ENCODE measurements at places on chromosomes 12 and 14.

DNA sequence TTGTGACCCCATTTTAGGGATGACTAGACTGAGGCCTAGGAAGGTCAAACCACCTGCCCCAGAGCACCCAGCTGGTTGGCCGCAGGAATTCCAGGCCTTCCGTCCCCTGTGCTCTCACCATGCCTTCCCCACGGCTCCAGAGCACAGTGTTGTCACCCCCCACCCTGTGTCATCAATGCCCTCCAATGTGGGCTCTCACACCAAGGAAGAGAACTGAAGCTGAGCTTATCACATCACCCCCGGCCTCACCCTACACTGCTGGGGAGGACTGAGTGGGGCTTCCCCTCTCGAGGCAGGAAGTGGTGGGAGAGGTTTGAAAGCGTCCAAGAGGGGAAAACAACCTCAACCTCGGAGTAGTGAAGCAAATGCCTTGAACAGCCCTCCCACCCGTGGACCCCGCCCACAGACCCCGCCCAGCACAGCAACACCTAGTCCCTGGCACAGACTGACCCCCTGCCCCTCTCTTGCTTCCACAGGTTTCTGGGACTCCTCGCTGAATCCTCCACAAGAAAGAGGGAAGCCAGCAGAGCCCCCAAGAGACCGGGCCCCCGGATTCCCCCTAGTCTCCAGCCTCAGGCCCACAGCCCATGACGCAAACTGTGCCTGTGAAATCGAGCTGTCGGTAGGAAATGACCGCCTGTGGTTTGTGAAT lies 97.2 kb downstream of the LGMN start:
- DNase-seq = no peak

DNA sequence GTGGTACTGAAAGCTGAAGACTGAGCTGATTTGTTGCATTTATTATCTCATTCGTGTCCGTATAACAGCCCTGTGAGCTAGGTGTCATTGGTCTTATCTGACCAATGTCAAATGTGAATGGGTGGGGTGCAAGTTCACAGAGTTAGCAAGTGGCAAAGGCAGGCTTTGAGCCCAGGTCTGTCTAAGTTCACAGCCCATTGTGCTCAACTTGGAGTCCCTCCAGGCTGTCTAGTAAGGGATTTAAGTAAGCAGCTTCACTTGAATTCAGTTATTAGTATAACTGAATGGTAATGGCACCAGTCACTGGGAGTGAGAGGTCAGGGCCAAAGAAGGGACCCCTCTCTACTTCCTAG lies 8.5 kb downstream of the C1S start:
- DNase-seq = no peak

GRCh38 chr12:21828779-21829178 lies 54.3 kb upstream of the KCNJ8 start:
- DNase-seq = no peak

DNA sequence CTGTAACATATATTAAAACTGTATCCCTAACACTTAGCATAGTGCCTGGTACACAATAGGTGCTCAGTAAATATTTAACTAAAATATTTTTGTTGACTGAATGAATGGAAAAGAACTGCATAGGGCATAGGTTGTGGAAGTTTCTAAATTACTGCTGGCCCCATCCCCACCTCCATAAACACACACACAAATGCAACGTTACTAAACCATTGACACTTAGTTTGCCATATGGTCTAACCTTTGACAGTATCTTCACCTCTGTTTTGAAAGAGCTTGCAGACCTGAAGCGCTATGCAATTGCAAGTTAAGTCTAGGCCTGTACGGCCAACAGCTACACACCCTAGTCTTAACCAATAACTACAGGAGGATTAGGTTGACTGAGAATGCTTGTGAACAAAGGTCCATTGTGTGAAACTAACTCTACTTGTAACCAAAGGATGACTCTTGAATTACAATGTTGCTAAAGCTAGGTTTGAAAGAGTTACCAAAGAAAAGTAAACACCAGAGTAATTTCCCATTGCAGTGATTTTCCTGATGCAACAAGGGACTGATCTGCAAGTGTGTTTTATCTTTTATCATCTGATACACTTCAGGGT lies 924 bp upstream of the MANSC1 start:
- no peak for DNase-seq

DNA sequence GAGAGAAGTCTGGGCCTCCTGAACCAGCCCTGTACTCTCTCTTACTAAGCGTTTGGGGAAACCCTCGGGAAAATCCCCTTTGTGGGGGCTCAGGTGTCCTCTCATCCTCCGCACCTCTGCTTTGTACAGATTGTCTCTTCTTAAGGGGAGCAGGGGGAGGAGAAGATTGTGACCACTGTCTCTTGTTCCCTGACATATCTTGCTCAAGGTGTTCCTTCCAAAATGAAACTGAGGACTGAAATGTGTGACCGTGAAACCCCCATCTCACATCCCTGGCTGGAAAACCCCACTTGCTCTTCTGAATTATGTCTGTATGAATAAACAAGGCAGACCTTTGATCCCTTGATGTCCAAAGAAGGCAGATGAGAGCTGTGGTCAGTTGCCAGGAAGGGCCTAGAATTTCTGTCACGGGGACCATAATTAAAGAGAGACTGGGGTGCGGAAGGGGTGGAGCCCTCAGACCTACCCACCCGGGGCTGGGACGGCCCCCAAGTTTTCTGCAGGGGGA lies 369.8 kb downstream of the AACS start:
- no peak for DNase-seq

DNA sequence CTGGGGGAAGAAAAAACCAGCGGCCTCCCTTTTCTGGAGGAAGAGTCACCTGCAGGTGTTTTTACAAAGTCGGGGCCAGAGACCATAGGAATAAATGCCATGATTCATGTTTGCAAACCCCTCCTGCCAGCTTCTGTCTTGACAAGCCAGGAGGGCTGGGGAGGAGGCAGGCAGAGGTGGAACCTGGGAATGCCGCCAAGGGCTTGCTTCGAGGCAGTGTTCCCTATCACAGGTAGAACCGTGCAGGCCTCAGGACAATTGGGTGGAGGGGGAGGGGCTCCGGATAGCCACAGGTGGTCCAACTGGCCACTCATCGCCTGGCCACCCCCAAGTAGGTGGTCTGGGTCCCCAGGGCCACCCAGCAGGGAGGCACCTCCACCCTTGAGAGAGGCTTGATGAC lies 14.2 kb upstream of the DLK1 start:
- no peak for DNase-seq

GRCh38 chr14:56040121-56040520 lies 78.1 kb upstream of the PELI2 start:
- no peak for DNase-seq

GRCh38 chr12:75712223-75712622 lies 200.8 kb upstream of the KRR1 start:
- DNase-seq = no peak

GRCh38 chr14:21317398-21317797 lies 37.5 kb downstream of the RPGRIP1 start:
- no peak for DNase-seq

DNA sequence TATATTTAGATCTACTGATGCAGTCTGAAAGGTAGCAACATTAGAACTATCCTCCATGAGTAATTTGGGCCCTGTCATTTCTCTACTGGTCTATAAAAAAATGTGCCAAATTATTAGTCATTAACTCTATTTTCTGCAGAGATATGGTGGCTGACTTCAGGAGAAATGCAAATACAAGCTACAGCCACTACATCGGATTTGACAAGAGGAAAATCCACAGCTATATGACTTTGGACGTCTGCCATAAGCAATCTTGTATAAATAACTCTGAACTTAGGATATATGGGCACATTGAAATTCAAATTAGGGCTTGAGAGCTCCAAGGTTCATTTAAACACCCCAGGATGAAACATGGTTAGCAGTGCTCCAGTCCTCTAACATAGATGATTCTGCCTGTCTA lies 983.0 kb upstream of the LRFN5 start:
- no peak for DNase-seq

DNA sequence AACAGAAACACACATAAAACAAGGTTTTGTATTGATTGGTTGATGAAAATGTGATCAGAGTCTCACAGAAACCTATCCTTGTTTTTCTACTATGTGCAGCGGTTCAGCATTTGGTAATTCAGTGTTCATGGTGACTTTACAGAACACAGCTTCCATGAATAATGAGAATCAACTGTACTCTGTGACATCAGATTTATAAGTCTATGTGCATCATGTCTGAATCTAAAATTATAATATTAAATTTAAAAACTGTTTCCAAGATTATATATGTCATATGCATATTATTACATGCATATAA lies 104.3 kb downstream of the SLC16A7 start:
- no peak for DNase-seq

DNA sequence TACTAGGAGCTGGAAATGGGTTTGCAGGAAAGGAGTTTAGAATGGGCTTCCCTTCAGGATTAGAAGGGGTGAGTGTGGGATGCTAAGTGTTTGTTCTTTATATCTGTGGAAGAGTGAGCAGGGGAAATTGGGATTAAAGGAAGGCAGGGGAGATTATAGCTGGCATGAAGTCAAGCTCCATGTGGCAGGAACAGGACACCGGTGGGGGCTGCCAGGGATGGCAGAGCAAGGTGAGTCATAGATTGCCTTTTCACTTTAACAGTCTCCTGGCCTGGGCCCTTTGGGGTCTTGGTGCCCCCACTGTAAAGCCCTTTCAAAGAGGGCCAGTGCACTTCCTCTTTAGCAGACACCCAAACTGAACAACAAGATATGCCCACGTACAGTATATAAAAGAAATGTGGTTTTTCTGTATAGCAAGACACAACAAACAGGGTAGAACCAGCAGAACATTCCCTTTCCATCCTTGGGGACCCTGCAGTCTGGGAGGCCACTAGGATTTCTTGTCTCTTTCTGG lies 23.1 kb upstream of the FBXO21 start:
- DNase-seq = no peak

- DNase-seq = peak; percentile 61
These were observed 172.7 kb downstream of the ANO6 start for GRCh38 chr12:45388545-45388944.

DNA sequence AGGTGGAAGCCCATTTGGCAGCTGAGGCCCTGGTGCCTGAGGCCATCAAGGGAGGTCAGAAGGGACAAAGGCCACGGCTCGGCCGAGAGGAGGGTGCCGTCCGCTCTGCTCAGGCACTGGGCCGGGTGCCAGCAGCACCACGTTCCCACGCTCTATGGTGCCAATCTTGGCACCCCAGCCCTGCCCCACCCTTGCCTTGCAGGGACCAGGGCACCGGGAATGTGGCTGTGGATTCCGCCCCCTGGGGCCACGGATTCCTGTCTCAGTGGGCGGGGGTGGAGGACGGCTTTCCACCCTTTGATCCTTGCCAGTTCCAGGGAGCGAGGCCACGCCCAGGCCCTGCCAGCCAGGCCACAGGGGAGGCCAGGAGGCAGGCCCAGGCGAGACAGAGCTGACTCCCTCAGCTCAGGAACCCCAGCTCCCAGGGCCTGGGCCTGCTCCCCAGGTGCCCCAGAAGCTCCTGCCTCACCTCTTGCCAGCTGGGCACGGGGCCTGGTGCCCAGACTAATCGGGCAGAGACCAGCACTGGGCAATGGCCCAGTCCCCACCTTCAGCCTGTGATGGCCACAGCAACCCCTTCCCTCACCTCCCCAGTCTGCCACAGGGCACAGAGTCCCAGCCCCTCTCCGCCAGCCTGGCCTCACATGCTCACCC lies 26.4 kb upstream of the GPR132 start:
- DNase-seq = peak; percentile 93

GRCh38 chr12:69433653-69434052 lies 36.5 kb upstream of the FRS2 start:
- no peak for DNase-seq

- DNase-seq = no peak
These were observed 2.6 kb upstream of the WNT10B start for GRCh38 chr12:48973941-48974673.

DNA sequence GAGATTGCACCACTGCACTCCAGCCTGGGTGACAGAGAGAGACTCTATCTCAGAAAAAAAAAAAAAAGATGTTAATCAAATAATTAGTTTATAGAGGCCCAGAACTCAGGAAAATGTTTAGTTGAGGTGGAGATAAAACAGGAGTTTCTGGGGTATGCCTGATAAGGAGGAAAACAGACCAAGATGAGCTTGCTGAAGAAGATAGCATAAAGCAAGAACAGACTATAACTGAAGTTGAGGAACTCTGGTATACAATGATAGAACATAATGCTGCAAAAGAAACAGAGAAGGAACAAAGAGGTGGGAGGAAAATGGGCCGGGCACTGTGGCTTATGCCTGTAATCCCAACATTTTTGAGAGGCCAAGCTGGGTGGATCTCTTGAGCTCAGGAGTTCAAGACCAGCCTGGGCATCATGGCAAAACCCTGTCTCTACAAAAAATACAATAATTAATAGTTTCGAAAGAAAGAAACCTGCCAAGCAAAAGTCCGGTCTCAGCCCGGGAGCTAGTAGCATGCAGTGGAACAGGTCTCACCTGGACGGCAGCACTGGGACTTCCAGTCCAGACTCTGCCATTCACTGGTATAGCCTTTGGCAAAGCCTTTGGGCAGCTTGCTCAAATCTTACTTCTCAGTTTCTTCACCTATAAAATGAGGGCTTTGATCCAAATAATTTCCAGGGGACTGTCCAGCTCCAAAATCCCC lies 25.4 kb downstream of the SLC35E3 start:
- DNase-seq = no peak

DNA sequence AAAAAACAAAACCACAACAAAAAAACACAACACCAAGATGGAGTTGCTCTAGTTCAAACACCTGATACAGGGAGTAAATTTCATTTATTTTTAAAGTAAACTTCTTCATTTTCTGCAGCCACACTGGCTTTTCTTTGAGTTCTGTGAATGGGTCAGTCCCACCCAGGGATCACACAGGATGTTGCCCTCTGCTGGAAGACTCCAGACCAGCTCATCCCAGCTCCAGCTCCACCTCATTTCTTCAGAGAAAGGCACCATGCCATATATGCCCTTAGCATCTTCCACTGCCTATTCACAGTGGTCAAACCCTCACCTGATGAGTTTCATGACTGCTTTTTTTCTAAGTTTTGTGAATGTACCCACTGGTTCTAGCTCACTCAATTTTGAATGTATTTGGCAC lies 8.0 kb downstream of the GLIPR1 start:
- peak; percentile 27 for DNase-seq

- no peak for DNase-seq
These were observed 169.5 kb upstream of the EGLN3 start for GRCh38 chr14:34120185-34120977.

DNA sequence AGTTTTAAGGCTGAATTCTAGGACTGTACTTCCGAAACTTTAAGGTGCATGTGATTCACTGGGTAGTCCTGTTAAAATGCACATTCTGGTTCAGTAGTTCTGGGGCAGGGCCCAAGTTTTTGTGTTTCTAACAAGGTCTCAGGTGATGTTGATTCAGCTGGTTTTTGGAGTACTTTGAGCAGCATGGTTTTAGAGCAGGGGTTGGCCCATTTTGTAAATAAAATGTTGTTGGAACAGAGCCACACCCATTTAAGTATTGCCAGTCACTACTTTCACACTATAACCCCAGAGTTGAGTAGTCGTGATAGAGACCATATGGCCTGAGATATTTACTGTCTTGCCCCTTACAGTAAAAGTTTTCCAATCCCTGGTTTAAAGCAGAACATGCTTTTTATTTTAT lies 111.3 kb downstream of the SYNE2 start:
- DNase-seq = no peak

Data from SW 1271 (cell line).